Activated B cell treated with CpG ODN at 0.5 μM for 24 hours (primary cell): ENCODE measurements at places on chromosomes 5 and 9.

DNA sequence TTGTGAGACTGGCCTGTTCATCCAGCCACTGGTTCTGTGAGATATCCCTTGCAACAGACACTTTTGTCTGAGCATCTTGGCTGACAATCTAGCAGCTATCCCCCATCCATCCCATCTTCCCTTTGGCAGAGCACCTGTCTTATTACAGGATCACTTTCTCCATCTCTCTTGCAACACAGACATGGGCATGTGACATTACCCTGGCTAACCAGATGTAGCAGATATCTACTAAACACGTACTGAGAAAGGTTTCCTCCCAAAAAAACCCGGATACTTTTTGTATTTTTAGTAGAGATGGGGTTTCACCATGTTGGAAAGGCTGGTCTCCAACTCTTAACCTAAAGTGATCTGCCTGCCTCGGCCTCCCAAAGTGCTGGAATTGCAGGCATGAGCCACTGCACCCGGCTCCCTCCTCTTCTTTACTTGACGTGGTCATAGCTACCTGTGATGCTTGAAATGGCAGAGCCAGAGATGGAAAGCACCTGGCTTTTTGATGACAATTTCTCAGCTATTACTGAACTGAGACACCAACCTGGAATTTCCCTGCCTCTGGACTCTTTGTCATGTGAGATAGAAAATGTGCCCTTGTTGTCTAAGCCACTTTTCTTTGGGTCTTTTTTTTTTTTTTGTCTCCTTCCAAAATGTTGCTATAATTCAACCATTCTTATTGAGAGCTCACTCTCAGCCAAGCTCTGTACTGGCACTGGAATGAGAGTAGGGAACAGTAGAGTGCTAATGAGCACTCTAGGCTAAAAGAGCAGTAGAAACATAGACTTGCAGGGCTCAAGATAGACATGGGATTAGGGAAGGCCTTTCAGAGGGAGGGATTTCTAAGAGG, 32.6 kb downstream of the FNBP1 start:
- DNase-seq, result no peak

GRCh38 chr9:126563556-126563955, 50.2 kb upstream of the LMX1B start:
- no peak for DNase-seq

DNA sequence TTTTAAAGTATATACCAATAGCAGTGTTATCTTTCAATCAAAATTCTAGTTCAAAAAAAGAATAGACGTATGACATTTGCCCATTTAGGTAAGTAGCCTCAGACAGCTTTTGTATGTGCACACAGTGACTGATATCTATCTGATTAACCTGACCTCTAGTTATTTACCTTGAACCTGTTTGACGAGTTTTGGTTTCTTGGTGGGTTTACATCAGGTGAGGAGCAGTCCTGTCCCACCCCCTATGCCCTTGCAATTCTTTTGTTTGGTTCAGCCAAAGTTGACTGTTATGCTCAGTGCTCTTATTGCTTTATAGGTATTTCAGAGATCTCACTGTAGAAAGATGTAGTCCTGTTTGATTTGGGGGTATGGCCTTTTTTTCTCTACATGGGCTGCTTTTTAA, 147.2 kb downstream of the ISOC1 start:
- no peak for DNase-seq

DNA sequence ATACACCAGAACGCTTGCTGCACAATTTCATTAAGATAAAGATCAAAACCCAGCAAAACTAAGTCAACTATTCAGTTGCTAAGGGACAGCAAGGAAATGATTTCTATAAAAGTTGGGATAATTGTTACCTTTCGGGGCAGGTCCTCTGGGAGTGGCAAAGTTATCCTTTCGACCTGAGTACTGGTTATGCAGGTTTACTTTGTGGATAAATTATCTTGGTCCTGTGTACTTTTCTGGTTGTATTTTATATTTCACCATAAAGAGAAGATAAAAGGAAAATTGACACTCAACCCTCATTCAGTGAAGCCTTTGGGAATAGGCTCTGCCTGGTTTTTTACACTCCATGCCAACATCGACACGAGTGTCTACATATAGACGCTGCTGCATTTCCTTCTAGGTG, 146.5 kb downstream of the SYK start:
- no peak for DNase-seq

DNA sequence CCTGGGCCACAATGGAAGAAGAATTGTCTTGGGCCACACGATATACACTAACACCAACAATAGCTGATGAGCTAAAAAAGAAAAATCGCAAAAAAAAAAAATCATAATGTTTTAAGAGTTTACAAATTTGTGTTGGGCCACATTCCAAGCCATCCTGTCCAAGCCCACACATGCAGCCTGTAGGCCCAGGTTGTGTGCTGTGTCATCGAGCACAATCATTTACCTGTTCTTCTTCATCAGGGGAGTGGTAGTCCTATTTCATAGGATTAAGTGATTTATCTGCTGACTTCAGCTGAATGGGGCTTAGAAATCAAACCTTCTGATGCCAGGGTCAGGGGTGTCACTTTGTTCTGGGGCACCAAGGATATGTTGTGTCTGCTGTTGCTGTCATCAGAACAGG, 44.6 kb upstream of the ELL2 start:
- DNase-seq, result no peak

DNA sequence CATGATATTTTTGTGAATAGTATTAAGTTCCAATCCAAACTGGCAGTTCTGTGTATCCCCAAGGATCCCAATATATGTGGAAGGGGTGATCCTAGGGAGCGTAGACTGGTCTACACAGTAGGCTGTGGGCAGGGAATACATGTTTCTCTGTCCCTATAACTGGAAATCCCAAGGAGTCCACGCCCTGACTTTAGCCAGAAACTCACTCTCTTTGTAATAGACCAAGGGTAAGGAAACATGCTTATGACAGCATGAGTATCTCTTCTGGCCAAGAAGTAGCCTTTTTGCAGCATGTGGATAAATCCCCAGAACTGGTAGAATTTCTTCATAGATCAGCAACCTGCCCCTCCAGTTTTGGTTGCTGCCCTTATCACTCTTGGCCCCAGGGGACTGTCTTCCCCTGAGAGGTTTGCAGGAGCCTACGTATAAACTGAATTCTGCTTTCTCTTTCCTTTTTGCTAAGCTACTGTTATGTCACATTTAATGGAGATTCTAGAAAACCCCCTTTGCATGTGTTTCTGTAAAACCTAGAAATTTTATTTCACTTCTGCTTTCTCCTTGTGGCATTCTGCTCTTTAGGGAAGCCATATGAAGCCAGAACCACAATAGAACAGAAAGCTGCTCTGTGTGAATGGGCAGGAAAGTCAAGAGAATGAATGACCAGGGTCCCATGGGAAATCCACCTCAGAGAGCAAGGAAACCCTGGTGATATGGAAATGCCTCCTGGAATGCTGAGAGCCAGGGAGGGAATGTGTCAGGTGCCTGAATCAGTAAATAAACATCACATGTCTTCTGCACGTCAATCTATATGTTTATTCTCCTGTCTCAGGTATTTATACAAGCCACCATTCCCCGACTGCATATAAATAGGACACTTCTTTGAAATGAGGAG, 3.5 kb downstream of the IFNA2 start:
- DNase-seq, result peak; percentile 54

DNA sequence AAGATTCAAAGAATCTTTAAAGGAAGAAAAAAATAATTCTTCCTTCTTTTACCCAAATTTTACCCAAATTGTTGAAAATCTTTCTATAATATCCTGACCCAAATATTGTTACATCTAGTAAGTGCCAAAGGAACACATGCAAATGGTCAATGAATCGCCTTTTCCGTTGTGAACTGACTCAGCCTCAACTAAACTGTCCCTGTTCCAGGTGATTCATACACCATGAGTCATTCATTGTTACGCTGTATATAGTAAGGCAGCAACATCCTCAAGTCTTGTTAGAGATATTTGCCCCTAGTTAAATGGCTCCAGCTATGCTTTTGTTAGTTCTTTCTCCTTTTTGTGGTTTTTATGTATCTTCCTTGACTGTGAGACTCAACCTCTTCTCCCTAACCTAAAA, 9.7 kb downstream of the PTGER4 start:
- DNase-seq, result no peak

GRCh38 chr5:156434471-156434870, 107.5 kb downstream of the SGCD start:
- DNase-seq, result no peak

DNA sequence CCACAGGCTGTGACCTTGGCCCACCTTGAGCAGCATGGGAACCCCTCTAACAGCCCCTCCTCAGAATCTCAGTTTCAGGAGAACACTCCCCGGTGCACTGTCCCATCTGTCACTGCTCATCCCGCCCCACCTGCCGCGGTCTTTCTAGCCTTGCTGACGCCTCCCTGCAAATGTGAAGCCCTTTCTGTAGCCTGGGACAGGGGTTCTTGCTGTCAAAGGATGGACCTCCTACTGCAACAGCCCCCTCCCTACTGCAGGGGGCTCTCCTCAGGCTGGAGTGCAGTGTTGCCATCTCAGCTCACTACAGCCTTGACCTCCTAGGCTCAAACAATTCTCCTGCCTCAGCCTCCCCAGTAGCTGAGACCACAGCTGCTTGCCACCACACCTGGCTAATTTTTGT, 20.0 kb downstream of the OR2V1 start:
- no peak for DNase-seq

- no peak for DNase-seq
These were observed 8.3 kb upstream of the SLC25A48 start for GRCh38 chr5:135826221-135826525.

DNA sequence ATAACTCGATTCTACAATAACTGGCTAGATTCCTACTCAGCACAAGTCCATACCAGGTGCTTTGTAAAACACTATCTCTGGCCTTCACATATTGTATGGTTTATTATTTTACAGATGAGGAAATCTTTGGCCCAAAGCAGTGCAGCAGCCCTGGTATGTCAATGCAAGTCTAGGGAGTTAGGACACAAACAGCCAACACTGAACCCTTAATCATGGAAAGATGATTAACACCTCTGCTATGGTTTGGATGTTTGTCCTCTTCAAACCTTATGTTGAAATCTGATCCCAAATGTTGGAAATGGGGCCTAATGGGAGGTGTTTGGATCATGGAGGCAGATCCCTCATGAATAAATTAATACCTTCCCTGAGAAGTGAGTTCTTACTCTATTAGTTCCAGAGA, 76.6 kb downstream of the MAPKAP1 start:
- no peak for DNase-seq

DNA sequence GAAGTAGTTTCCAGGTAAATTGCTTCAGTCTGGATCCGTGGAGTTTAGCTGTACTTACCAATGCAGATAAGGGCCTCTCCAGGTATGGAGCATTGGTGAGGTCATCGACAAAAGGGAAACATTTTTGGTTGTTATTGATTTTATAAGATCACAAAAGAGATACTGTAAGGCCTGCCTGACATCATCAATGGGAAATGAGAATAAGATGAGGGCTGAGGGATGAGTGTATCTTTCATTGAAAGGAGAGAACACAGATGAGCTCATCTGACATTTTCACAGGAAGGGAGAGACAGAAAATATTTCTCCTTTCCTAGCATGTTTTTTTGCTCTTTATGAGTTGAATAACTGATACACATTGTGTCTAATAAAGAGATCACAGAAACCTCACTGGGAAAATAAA, 233.6 kb downstream of the SAXO1 start:
- no peak for DNase-seq

GRCh38 chr5:41087461-41087860, 16.3 kb upstream of the MROH2B start:
- no peak for DNase-seq

- no peak for DNase-seq
These were observed 227.1 kb upstream of the CYLC2 start for GRCh38 chr9:102768002-102768401.

GRCh38 chr5:90983148-90983547, 400.0 kb downstream of the ARRDC3 start:
- no peak for DNase-seq

- no peak for DNase-seq
These were observed 274.6 kb downstream of the ARHGEF28 start for GRCh38 chr5:73900566-73900965.

DNA sequence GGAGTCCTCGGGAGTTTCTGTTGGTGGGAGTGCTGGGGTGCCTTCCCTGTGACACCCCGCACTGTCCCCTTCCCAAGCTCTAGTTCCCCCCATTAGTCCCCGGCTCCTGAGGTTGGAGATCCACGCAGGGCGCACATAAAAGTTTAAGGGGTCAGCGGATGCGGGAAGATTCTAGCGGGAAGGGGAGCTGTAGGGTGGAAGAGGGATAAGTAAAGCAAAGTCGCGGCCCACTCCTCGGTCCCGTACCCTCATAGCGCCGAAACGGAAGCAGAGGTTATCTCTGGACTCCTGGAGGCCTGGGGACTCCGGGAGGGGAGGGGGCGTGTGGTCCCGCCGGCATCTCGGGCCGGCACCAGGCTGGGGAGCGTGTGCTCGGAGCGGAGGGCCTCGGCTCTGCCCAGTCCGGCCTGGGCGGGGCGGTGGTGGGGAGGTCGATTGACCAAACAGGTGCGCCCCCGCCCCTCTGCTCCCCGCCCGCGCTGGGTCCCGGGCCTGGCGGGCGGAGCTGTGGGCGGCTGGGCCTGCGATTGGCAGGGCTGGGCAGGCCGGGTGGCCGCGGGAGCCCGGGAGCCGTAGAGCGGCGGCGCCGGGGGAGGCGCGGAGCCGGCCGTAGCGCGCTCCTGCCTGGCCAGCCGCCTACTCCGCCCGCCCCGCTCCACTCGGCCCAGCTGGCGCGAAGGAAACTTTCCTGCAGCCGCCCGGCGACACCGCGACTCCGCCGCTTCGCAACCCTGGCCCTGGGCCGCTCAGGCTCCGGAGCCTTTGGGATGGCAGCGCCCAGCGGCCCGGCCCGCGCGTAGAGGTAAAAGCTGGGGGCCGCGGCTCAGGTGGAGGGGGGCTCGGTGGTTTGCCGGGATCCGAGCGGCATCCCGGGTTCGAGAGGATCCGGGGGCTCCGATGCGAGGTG, 52.2 kb upstream of the DAB2IP start:
- no peak for DNase-seq

GRCh38 chr9:136773386-136774044, 9.2 kb upstream of the LCN15 start:
- DNase-seq, result no peak

- no peak for DNase-seq
These were observed 9.7 kb downstream of the SEMA6A start for GRCh38 chr5:116564756-116565490.

DNA sequence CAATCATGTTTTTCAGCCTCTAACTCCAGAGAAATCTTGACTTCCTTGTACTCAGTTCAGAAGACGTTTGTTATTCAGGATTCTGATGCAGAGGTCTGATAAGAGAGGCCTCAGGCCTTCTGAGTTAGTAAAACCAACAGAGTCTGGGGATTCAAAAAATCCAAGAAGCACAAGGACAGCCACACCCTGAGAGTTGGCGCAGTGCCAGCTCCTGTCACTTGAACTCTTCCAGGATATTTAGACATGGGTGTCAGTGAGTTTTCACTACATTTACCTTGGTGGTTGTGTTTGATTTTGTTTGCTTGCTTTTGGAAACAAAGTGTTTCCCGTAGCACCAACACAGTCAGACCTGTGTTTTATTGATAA, 41.6 kb upstream of the PDE8B start:
- DNase-seq, result no peak

DNA sequence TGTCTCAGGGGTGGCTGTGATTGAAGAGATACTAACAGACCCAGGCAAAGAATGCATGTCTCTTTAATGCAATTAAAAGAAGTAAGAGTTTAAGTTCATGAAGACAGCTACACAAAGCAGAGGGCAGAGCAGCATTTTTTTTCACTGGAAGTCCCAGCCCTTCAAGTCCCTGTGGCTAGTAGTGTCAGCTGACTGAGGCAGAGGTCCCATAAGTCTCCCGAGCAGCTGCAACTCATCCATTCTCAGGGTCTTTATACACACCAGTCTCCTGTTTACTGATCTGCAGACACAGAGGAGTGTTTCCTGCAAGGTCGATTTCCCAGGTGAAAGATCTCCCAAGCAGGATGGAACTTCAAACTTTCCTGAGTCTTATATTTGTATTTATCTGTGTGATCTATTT, 169.4 kb upstream of the GLRA1 start:
- DNase-seq, result no peak
